ENCODE measurements at places on chromosomes 12 and 14.

DNA sequence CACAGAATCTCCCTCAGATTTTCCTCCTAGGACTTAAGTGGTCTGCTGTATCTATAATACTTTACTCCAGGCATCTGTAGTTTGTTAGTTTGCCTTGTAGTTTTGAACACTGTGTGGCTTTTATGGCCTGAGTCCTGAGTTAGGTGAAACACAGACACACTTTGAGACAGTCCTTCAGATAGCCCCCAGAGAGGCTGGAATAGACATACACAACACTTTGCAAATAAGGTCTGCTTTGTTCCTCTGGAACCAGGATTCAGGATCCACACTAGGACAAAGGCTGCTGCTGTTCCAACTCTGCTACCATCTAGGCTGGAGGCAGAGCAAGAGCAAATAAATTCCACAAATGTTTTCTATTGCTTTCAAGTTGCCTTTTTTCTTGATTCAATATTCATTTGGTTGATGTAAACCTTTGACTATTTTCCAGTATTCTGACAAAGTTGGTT, 41.4 kb upstream of the INSM2 start:
- DNase-seq: no peak

DNA sequence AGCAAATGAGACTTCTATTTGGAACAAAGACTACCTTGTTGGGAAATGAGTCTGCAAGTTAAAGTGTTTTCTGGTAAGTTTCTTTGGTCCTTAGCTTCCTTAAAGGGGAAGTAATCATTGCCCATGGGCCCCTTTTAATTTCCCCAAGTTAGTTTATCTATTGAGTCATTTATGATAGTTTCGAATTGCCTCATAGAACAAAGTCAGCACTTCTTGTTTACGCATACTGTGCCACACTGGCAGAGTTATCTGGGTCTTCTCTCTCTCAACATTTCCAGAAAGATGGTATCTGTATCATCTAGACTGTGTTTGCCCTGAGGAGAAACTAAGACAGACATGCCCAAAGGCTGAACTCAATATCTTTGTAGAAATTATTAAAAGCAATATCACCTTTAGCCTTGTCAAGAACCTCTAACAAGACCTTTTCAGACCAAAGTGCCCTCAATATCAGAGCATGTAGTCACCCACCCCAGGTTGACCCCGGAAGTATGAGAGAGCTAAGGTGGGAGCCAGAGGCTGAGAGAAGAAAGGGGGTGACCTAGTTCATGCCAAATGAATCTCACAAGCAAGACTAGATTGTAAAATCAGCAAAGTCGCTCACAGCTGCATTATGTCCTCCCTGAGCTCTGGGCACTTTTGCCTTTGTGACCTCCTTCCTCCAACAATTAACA, 40.0 kb downstream of the GPR65 start:
- no peak for DNase-seq

DNA sequence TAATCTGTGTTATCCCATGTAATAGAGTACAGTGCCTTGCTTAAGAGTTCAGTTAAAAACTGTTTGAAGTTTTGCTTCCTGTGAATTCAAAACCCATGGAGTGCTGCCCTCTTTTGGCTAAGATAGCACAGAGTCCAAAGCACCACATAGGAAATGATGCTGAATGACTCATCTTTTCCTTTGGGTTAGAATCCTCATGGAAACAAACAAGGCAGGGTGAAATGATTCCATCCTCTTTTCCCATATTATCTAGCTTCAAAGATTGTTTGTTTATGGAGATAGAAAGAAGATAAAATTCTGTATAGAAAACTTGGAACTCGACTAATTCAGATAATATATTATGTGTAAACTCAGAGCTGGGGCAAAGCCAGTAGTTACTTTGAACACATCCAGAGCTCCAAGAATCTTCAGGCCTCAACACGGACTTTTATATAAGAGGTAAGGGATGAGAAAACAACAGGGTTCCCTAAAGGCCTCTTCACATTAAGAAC, 87.4 kb downstream of the OTOGL start:
- peak; percentile 92 for DNase-seq

DNA sequence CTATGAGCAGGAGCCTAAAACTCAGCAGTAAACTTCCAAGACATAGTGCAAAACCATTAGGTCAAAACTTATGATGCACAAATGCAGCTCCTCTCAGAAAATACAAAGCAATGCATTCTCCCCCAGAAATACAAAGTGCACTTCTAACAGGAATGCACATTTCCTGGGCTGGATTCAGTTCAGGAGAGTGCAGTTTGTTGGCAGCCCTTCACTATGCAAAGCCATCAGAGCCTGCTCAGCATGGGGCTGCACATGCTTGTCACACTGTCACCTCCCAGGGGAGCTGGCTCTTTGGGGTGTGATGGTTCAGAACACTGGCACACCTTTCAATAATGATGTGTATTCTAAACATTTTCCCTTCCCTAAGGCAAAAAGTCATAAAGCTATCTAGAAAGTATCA, 110.4 kb downstream of the KCNK10 start:
- no peak for DNase-seq

GRCh38 chr14:22977434-22977683, 5.0 kb downstream of the AJUBA start:
- DNase-seq: no peak

DNA sequence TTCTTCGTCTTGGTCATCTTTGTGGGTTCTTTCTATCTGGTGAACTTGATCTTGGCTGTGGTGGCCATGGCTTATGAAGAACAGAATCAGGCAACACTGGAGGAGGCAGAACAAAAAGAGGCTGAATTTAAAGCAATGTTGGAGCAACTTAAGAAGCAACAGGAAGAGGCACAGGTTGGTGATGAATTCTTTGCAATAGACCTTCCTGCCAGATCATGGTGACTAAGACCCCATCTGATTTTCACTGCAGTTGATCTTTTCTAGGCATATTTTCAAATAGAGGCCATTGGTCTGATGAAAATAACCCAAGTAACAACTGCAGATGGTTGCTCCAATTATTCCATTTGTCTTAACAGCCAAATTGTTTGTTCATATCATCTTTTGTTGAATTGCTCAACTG, 114.4 kb downstream of the SCN8A start:
- no peak for DNase-seq

GRCh38 chr12:57187222-57188089, 29.1 kb upstream of the NXPH4 start:
- DNase-seq: no peak

- no peak for DNase-seq
Observed at GRCh38 chr12:546265-546919, 86.7 kb downstream of the B4GALNT3 start.

GRCh38 chr12:39816671-39817185, 197.1 kb upstream of the ABCD2 start:
- no peak for DNase-seq

DNA sequence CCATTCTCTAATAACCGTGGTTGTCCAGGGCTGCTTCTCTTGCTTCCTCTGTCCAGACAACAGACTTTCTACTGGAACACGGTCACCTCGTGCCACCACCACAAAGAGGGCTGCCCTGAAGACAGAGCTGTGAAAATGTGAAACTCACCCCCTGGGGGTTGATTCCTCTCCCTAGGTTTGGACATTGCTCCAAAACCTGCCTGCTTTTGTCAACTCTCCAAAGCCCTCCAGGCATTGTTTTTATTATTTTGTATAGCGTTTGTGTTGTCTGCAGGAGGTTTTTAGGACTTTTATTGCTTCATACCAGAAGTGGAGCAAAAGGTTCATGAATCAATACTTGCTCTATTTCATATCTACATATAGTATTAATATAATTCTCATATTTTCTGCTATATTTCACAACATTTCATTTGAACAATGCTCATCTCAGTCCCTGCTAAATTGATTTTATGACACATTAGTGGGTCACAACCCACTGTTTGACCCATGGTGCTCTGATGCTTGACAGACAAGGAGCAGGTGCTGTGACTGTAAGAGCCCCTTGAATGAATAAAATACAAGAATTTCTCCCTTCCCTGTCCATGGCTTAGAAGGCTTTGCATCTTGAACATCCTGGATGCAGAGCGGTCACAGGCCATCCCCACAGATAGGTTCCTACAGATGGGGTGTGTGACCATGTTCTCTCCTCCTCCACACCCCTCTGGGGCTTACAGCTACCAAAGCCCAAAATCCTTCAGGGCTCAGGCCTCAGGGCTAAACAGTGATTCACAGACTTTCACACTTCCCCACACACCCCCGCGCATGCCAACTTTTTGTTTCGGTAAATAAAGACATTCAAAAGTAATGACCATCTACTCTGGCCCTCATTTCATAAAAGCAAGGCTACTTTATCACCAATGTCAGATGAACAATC, 20.6 kb upstream of the EML1 start:
- no peak for DNase-seq

DNA sequence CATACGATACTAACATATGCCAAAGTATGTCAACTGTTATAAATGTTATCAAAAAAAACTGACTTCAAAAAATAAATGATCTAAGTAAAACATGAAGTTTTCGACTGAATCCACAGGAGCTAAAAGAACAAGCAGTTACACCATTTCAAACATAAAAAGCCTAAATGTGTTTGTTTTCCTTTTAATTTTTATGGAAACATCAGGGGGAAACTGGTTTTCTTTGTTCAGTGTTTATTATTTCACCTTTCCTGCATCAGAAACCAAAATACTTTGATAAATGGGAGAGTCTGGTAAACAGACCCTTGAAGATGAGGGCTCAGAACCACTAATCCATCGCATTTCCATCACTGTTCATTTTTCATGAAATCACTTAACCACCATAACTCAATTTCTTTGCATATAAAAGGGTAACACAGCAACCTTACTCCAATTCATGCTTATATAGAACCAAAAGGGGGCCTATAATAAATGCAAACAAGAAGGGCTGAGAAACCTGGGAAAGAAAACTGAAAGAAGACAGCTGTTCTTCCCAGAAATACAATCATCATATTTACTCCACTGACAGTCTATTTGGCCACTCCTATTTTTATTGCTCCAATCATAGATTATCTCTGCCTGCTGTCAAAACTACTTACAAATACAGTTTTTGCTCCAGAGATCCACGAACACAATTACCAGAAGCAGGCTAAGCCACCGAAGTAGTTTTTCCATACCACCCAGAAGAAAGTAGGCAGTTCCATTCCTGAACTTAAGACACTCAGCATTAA, 17.0 kb downstream of the FGD6 start:
- no peak for DNase-seq

DNA sequence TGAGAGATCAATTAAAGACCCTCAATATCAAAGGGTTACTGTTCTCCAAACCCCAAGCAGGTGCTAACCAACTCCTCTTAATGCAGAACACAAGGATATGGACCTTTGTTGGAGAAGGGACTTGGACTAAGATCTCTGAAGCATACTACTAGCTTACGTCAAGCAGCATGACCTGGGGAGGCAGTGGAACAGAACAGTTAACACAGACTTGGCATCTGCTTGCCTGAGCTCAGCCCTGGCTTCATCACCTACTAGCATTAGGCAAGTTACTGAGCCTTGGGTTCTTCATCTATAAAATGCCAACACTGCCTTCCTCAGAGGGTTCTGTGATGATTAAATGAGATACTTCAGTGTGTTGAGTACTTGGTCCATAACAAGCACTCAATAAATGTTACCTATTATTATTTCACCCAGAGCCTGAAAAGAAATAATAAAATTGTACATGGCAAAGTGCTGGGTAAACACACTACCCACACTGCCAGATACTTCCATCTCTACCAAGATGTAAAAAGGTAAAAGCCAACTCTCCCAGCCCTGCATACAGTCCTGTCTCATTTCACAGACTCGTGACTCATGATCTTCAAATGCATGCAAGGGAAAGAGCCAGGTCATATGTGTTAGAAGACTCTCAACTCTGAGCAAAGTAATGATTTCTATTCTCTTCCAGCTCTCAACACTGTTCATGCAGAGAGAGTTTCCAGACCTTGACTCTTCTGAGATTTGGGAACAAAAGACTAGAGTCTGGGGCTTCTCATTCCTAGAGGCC, 39.7 kb downstream of the FMNL3 start:
- no peak for DNase-seq

GRCh38 chr14:93959239-93960107, 16.9 kb downstream of the ASB2 start:
- DNase-seq: peak; percentile 46

- DNase-seq: peak; percentile 85
Observed at GRCh38 chr14:68405961-68406360, 386.9 kb downstream of the ZFP36L1 start.

GRCh38 chr14:23146351-23146910, 27.4 kb upstream of the CEBPE start:
- no peak for DNase-seq

Data from fibroblast of skin of left quadriceps (primary cell).